ENCODE measurements at places on chromosomes 1 and 21.
A peak's percentile ranks its signal among the peaks of the same experiment; 100 is the strongest.

GRCh38 chr1:6794164-6794563 lies 8.9 kb downstream of the CAMTA1 start:
- peak; percentile 29 for DNase-seq

GRCh38 chr1:145887631-145888030 lies 2.0 kb upstream of the ANKRD35 start:
- no peak for DNase-seq

DNA sequence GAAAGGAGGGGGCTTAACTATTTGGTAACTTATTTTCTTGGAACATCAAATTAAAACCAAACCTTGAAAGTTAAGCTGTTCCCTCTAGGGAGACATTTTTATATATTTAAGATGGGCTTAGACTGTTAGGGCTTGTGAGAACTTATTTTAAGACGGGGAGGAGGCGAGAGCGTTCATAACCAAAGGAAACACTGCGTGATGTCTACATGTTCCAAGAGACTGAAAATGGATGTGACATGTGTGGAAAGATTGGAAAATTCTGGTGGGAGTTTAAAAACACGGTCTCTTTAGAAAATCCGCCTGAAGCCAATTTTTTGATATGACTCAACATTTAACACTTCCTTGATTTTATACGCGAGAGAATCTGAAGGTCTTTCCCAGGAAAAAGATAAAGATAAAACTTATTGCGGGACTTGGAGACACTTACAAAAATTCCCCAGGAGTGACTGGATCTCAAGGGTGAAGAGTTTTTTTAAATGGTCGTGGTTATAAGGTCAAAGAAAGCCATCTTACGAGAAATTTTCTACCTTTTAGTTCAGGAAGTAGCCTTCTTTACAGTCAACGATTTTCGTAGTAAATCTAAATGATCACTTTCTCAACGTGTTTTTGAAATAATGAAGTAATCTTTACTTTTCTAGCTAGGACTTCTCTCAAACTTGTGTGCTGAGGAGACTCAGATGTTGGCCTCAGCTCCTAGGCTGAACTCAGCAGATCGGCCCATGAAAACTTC lies 828 bp downstream of the PNRC2 start:
- no peak for DNase-seq

DNA sequence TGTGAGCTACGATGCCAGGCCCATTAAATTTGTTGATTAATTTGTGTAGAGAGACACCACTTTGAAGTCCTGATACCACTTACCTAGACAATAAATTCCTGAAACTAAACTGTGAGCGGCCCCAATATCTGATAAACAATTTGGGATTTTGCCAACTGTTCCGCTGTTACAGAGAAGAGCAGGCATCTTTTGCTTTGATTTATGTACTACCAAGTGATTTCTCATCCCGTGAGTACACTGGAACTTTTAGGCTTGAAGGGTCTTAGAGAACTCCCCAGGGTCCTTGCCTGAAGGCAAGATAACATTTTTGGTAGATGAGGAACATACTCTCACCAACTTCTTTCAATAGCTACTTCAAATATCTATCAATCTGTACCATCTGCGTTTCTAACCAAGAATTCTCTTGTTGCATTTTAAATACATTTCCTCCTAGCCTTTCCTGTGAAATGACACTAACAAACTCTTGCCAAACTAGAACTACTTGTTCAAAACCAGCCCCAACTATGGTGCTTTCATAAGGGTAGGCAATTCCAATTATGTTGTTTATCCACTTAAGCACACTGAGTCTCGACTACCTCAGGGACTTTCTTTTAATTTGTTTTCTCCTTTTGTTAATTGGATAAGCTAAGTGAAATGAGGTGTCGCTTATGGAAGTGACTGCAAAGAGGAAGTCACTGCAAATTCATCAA lies 23.2 kb upstream of the SLC30A1 start:
- DNase-seq: no peak

- DNase-seq: no peak
These were observed 200.7 kb upstream of the RAB4A start for GRCh38 chr1:229070168-229070567.

DNA sequence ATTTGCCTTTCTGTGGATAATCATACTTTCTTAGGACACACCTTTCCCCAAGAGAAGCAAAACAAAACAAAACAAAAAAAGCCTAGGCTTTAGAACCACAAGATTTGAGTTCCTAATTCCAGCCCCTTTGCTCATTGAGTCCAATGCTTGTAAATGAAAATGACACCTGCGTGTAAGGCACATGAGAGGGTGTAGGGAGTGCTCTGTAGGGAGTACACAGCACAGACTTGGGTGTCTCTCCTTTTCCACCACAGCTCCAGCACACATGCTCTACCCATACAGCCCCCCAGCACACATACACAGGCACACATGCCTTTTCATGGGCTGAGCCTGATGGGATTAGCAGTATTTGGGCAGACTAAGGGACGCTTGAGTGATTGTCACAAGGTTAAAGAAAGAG lies 9.2 kb upstream of the NGF start:
- peak; percentile 7 for DNase-seq

DNA sequence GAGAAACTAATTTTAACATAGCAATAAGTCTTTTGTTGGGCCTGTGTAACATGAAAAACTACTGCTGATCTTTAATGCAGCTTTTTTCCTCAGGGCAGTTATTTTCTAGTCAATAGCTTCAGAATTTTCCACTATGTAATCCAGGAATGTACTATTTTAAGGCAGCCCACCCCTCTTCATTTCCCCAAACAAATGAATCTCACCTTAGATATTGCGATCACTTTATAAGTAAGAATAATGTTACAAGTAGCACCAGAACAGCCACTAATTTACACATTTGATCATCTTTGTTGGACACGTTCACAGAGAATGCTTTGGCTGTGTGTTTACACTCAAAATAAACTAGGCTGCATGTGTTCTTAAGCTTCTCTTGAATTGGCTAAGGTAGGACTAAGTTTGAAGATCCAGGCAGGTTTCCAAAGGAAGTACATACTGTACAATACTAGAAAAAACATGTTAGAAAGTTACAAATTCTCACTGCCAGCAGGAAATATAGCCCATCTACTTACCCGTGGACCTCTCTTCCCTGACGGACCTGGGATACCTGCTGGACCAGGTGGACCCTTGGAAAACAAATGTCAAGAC lies 41.7 kb downstream of the COL24A1 start:
- DNase-seq: no peak

DNA sequence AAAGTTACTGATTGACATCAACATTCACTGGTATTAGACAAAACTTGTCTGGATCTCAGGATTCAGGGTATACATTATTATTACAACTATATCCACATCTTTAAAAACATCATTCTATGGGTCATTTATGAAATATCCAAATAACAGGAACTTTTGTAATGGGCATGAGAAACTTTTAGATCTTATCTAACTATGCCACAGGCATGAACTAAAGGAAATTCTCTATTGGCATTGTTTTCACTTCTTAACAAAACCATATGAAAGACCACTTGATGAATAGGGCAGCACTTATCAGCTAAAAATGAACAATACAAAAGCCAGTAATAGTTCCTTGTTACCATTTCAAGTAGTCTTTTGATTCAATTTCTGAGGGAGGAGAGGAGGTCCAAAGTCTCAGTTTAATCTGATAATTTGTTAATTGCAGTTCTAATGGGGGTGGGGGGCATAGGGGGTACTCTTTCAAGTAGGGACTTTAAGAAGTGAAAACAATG lies 30.8 kb upstream of the CPLANE2 start:
- no peak for DNase-seq

DNA sequence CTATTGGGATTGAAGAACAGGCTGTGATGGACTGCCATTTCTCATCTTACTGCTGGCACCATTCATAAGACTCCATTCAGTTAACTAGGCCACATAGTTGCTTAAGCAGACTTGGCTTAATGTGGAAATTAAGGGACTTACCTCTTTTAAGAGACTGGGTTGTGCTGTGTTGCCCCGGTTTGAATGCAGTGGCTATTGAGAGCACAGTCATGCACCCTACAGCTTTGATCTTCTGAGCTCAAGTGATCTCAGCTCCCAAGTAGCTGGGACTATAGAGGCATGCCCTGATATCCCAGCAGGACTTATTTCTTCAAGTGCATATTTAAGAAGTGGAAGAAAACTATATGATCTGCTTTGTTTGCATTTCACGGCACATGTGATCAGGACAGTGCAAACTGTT lies 181.1 kb downstream of the RASAL2 start:
- DNase-seq: no peak

DNA sequence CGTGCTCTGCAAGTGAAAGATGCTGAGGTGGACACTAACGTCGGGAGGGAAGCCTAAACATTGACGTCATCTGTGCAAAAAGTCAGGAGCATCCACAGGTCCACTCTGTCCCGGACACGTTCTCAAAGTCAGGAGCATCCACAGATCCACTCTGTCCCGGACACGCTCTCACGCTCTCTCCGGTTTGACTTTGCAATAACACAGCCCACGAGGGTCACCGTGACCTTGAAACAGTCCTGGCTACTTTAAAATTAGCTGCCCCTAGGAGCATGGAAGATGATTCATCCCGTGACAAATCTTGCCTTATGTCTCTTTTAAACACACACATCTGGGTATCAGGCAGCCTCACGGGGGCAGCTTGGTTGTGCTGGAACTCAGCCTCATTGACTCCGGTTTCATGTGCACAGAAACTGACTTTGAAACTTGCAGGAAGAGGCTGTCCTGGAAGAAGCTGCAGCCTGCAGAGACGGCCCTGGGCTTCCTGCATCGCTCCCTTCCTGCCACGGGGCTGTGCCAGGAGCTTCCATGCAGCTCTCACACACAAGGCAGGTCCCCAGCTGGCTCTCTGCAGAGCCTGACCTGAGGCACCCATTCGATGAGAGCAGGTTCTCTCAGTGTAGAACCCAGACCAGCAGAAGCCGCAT lies 18.1 kb upstream of the COL18A1 start:
- no peak for DNase-seq

DNA sequence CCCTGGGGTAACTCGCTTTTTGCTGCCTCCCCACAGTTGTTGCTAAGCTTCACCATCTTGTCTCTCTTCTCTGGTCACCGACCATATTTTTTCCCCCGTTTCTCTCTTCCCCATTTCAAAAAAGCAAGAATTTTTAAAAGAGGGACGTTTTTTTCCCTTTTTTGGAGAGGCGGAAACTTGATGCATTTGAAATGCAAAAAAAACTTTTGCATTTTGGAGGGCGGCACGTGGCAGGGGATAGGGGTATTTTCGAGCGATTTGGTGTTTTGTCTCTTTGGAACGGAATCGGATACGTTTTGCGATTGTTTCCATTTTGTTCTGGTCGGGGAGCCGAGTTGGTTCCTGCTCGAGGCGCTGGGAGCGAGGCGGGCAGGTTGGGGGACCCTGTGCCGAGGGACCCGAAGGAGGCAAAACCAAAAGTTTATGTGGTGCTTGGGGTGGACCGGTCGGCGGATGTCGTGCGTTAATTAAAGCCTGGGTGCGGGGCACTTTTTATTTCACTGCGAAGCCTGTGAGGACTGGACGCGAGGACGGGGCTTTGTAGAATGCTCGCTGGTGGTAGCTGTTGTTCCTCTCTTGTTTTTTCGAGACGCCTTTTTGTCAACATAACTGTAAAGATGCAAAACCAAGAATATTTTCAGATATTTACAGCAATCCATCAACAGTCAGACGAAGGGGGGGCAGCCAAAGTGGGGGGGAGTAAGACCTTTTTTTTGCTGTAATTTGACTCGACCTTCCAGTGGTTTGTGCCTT lies 884 bp downstream of the H3-3A start:
- peak; percentile 83 for DNase-seq

- peak; percentile 23 for DNase-seq
These were observed at the start of gene PTPRF for GRCh38 chr1:43530483-43531106. TSS of gene PTPRF (plus strand) at chr1:43530883. CDS start at chr1:43545076, 14,193 bp downstream.

DNA sequence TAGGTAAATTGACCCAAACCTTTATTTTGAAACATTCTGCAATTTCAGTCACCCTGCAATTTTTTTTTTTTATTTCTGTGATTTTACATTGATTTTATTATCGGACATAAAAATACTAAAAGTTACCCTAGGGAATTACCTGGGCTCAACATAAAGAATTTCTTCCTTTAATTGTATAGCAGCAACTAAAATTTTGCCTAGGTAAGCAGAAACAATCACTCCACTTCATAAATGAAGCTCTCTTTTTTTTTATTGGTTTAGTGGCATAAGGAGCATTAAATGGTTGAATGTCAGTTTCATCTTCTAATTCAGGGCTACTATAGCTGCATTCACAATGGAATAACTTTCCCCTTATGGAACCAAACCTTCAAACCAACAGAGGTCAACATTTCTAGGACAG lies 15.3 kb upstream of the OR2M4 start:
- no peak for DNase-seq

DNA sequence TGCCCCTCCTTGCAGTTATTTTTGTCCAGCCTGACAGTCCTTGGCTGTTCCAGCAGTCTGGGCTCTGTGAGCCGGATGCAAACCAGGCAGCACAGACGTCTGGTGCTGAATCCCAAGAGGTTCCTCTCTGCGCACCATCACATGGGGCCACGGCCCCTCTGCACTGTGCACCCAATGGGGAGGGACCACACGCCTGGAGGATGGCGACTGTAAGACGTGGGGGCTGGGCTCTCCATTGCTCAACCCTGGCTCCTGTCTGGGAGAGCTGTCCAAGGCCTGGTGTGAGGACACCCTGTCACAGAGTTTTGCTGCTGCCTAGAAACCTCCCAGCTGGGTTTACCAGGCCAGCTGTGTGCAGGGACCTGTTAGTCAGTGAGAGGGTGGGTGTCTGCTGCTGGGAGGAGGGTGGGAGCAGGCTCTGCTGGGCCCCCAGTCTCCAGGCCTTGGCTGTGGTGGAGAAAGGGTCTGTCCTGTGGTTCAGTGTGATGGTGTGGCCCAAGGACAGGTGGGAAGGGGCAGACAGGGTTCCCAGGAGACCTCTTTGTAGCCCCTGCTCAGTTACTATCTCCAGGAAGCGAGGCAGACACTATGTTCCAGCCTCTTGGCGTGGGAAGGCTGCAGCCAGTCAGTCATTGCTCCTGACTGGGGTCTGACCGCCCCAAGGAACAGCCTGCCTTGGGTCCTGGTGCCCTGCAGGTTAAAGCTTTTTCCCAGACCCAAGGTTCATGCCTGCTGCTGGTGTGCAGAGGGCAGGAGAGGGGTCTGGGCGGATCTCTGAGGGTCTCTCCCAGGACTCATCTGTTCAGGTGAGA lies 13.8 kb downstream of the HEYL start:
- DNase-seq: no peak

DNA sequence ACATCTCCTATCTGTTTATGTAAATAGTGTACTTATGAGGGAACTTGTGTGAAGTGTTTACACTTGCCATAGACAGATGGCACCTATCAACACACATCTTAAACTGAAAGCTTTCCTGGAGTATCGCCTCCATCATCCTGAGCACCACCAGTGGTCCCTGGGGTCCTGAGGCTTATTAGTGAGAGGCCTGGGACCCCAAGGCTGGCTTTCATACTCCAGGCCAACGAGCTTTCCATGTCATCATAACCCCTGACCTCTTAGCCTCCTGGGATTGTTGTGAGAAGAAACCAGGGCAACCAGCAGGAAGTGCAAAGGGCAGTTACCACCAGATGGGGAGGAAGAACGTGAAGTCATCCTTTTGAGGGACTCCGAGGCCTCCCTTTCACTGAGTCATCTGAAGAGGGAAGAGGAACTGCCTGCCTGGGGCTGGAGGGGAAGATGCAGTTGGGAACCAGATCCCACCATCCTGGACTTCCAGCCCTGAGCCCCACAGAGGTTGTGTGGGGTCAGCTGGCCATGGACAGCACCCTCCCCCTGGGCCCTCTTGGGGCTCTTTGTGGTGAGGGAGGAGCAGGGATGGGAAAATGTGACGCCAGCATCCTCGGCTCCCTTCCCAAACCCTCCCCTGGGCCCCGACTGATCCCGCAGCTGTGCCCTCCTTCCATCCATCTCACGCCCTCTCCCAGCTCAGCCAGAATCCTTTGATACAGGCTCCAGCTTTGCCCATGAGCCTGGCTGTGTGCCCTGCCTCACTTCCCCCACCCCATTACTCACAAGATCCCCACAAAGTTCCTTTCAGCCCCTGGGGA lies 5.8 kb downstream of the INKA2 start:
- no peak for DNase-seq
